ENCODE measurements at places on chromosomes 16 and 17.

DNA sequence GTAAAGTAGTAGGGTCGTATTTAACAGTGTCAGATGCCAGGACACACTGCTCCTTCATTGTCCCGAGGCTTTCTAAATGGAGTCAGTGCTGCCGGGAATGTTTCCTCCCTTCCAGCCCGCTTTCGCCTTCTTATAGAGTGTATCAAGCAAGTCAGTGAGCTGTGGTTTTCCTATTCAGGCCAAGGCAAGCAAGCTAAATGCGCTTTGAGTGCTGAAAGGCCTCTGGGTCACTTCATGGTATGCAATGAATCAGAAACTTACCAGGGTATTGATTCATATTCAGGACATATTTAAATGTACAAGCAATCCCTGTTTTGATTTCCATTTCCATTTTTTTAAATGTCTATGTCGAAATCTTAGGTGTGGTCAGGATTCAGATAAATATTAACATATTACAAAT, 327.9 kb upstream of the SOX9 start:
- DNase-seq: peak; percentile 77

- peak; percentile 48 for DNase-seq
Observed at GRCh38 chr17:28896884-28897768, at the start of gene FLOT2. Gene FLOT2 (minus strand): TSS chr17:28897733. CDS start chr17:28897574, 159 bp downstream.

- DNase-seq: peak; percentile 3
Observed at GRCh38 chr16:56102183-56102686, 89.1 kb upstream of the GNAO1 start.

DNA sequence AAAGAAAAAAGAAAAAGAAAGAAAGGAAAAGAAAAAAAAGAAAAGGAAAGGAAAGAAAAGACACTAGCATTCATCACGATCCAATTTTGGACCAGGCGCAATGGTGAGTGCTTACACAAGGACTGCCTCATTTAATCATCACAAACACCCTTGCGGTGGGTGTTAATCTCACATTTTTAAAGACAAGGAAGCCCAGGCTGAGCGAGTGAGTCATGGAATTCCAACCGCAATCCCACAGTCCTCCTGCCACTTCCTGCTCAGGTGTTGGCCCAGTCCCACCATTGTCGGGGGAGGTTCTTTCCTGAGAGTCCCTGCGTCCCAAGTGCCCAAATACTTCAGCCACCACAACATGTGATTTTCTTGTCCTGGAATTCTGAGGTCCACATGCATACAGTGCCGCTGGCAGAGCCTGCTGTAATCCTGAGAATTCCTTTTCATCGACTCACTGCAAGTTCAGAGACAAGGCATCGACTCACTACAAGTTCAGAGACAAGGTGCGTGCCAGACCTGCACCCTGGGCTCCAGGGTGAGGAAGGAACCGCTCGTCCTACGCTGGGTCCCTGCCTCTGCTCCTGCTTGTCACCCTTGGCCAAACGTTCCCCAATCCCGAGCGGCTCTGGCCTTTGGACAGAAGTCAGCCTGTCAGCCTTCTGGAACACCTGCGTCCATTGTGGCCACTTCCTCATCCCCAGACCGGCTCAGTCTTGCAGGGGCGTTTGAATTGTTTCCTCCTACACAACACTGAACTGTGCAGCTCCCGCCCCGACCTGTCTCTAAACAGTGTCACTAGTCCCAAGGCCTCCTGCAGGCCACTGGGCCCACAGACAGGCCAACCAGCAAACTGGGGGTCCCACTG, 5.8 kb downstream of the ZG16B start:
- DNase-seq: peak; percentile 100

- DNase-seq: peak; percentile 84
Observed at GRCh38 chr17:48915459-48916282, 7.5 kb downstream of the UBE2Z start.

- no peak for DNase-seq
Observed at GRCh38 chr16:70381604-70382342, 35.1 kb downstream of the DDX19A start.

DNA sequence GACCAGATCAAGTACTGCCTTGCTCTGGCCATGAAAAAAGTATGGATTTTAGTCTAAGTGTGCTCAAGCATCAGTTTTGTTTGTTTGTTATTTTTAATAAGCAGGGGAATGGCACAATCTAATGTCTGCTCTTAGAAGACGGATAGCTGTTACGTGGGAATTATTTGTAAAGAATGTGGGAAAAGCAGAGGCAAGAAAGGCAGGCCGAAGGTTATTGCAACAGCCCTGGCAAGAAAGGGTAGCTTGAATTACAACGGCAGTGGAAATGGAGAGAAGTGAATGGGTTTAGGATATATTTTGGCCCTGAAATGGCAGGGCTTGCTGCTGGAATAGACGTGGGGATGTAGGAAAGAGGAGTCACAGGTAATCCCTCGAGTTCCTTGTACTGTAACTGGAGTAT, 987 bp upstream of the HASPIN start:
- peak; percentile 65 for DNase-seq

DNA sequence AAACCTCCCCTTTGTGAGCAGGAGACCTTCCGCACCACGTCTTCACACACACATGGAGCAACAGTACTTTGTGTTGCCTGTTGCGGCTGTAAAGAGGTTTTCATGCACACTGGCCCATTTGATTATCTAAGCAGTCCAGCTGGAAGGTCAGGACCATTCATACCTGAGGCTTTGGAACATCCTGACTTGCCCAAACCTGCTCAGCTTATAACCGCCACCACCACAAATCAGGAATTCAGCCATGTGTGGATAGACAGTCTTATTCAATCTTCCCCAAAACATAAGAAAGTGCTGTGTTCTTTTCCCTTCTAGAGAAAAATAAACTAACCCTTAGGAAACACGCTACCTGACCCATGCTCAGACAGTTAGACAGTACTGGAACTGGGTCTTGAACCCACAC, 81.6 kb upstream of the XYLT1 start:
- DNase-seq: no peak

DNA sequence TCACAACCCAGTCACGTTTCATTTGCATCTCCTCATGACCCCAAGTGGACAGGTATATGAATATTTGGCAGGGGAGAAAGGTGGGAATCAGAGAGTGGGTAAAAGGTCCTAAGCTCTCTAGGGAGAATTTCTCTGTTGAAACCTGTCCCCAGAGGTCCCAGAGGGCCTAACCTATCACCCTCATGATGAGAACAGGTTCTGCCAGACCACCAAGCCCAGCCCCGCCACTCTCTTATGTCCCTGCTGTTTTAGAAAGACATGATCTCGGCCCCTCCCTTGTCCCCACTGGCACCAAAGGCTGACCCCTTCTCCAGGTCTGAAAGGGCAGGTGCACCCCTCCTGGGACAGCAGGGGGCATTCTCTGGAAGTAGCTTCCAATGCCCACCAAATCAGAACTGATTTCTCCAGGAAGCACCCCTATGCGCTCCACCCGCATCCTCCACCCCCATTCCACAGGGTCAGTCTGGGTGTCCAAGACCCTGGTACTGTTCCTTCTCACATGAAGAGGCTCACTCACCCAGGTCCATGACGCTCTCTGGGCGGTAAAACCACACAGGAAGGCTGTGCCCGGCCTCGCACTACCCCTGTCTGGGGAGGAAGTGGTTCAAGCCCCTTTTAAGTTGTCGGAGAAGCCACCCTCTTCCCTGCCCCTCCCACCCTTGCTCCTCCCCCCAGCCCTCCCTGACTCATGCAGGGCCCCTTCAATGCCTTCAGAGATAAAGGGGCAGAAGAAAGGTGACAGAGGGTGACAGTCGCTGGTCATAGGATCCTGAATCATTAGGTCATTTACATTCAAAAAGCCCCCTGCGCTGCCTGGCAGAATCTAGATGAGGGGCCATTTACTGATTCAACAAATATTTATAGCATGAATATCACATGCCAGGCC, at the start of gene CCR7:
Gene CCR7, minus strand, starts transcription at position 590 of the 886 bp plus-strand sequence. Its CDS starts 63 bp downstream, at position 527.
- DNase-seq: no peak

DNA sequence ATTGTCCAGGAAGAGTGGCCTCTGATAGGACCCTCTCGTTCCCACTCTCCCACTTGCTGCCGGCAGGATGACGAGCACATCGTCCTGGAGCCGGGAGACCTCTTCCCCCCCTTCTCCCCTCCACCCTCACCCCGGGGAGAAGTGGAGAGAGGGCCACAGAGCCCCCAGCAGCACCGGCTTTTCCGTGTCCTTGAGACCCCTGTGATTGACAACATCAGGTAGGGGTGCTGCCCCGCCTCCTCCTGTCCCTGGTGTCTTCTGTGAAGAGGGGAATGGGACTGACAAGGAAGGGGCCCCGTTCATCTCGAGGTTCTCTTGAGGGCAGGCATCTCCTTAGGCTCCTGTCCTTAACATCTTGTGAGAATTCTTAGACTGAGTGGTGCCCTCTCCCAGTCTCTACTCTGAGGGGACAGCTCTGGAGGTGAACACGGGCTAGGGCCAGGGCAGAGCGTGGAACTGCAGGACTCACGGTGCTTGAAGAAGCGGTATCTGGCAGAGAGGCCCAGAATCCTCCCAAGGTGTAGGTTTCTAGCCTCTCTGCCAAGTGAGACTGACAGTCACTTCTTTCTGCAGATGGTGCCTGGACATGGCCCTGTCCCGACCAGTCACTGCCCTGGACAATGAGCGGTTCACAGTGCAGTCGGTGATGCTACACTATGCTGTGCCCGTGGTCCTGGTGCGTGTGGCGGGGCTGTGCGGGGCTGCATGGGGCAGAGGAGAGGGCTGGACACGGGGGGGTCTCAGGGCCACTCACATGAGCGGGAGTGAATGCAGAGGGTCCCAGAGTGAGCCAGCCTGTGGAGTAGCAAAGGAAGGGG, 26.4 kb downstream of the CASKIN2 start:
- DNase-seq: no peak

DNA sequence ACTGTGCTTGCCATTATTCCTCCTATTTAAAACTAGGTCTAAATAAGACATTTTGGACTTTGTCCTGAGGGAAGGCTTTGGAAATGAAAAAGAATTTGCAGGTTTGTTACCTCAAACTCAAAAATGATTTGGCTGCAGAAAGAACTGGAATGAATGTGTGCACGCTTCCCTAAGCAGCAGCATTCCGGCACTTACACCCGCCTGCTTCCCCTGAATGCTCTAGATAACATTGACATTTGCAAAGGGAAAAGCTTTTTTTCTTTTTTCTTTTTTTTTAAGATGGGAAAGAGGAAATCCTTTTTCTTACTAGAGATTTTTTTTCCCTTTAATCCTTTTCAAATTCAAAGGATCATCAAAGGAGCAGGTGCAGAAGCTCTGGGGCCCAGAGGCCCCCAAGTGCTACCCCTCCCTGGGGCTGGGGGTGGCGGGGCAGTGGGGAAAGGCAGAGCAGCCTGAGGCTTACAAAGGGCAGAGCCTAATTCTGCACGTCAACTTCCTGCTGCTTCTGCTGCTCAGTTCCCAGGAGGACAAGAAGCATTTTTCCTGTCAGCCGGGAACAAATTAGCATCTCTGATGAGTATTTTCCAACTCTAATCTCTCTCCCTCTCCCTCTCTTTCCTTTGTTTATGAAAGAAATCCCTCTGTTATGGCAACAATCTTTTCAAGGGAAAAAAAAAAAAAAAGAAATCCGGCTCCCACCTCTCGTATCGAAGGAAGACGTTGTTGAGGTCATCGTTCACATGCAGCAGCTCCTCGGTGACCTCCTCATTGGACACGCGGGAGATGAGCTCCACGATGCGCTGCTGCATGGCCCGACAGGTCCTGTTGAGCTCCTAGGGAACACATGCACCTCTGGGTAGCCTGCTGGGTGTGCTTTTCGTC, 32.1 kb upstream of the SREBF1 start:
- DNase-seq: peak; percentile 23

GRCh38 chr16:51242296-51242994, 91.4 kb upstream of the SALL1 start:
- DNase-seq: no peak

GRCh38 chr17:43701318-43701743, 39.6 kb upstream of the MEOX1 start:
- peak; percentile 78 for DNase-seq

DNA sequence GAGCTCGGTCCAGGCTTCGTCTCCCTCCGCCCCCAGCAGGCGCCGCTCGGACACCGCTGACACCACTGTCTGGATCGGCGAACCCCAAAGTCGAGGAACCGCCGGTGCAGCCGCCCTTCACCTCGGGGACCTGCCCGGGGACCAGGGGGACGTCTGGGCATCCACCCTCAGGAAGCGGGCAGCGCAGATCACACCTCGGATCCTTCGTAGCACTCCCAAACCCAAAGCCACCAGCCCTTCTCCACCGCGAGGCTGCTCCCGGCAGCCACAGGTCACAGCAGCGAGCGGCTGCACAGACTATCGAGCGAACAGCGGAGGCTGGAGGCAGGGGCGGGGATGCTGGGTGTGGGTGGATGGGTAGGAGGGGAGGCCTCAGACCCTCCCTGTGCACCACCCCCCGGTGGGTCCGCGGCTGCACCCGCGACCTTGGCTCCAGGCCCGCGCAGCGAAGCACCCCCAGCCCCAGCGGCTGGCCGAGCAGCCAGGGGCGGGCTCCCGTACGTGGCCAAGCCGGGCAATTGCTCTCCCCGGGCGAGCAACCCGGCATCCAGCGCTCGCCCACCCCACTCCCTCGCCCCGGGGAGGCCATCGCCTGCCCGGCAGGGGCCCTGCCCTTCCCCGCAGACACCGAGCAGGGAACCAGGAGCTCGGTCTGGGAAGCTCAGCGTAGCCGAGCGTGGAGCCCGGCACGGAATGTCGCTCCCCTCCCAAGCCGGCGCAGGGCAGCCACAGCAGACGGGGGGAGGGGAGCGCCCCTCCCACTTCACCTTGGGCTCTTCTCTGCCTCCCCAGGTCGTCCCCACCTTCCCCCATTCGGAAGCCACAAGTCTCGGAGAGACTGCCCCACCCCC, 1.0 kb downstream of the SDK2 start:
- DNase-seq: no peak

DNA sequence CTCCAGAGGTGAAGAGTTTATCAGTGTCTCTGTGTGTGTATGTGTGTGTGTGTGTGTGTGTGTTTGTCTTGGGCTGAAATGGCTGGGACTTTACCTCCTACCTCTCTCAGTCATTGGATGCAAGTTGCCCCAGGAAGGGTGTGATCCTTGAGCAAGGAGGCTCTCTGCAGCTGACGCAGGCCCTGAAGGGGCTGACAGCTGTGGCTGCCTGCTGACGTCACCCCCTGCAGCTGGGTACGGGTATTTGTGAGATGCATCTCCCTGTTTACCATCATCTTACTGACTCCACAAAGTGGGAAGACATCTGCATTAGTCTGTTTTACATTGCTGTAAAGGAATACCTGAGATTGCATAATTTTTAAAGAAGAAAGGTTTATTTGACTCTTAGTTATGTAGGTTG, 631.5 kb upstream of the RBFOX1 start:
- no peak for DNase-seq

GRCh38 chr17:28788100-28788499, 44.3 kb downstream of the TRAF4 start:
- DNase-seq: no peak

GRCh38 chr17:29723278-29724047, 100.8 kb upstream of the CORO6 start:
- DNase-seq: no peak

- no peak for DNase-seq
Observed at GRCh38 chr17:15478845-15479244, 11.4 kb upstream of the CDRT4 start.

DNA sequence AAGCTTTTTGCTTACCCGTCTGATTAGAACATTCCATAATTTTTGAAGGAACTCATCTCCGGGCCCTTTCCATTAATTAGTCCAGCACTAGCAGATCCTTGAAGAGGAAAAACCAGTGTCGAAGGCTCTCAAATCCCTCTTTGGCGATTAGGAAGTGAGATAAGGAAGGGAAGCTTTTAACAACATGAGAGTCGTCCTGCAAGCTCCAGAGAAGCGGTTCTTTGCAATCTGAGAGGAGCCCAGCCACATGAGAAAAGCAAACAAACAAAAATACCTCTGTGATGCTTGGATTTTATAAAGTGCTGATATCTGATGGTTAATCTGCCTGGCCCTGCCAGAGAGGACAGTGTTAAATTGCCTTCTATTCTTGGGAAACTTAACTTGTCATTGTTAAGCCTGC, 339.8 kb upstream of the SALL1 start:
- no peak for DNase-seq
